ENCODE measurements at places on chromosomes 1 and 21.

GRCh38 chr1:20932437-20932977 is 145.4 kb upstream of the HP1BP3 start:
- DNase-seq, result no peak

DNA sequence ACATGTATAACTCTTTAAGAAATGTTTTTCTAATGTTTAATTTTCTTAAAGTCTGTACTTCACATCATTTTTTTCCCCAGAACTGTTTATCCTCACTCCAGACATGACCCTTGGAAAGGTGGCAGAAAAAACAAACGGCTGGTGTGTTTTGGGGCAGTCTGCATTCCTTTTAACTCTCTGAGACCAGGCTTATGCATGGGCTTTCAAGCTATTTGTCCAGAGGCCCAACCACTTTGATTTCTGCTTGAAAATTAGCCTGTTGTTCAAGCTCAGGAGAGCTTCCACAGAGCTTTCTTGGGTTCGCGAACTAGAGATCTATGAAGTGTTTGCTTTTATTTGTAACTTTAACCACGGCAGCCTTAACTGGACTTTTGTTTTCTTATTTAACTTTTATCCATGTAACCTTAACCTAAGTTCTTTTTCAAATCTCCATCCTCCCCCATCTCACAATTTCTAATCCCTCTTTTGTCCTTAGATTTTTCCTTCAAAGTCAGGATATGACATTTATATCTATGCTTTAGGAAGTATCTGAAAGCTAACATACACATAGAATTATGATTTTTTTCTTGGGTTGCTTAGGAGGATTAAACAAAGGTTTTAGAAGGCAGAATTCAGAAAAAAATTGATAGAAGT is 111.8 kb downstream of the FGGY start:
- DNase-seq, result no peak

DNA sequence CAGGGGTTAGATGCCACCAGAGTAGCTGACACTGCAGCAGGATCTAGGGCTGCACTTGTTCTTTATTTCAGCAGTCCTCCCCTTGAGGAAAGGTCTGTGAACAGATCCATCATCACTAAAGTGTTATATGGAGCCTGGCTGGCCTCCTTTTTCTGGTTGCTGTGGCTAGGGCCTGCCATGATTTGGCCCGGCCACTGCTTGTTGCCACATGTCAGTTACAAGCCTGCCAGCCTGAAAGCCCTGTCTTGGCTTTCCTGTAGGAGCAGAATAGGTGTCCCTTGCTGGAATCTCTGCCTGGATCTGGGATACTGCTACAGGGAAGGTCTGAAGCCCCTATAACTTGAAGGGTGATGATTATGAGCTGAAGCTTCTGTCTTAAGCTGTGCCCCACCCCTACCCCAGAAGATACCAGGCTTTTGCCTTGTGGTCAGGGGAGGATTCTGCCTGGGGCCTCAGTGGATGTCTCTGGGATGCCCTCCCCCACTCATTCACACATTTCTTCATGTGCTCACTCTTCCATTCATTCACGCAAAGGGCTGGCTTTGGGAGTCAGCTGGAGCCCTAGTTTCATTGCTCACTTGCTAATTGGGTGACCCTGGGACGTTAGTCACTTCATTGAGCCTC is 64.7 kb downstream of the NDUFS5 start:
- no peak for DNase-seq

GRCh38 chr1:248155927-248156326 is 11.0 kb downstream of the OR2M5 start:
- no peak for DNase-seq

GRCh38 chr1:197438010-197438790 is 170.1 kb downstream of the CRB1 start:
- no peak for DNase-seq

GRCh38 chr1:20233394-20233793 is 47.1 kb upstream of the PLA2G2C start:
- no peak for DNase-seq

Data from stimulated activated CD8-positive, alpha-beta memory T cell treated with anti-CD3 and anti-CD28 coated beads, Interleukin-2, amount 100 ng/mL, for 1 hour (primary cell).